ENCODE measurements at places on chromosomes 12 and 14.

GRCh38 chr12:122961531-122962329 lies 4.5 kb downstream of the ABCB9 start:
- DNase-seq: no peak
- H3K4me3 ChIP-seq: no peak overlapping the region
- peaks cover 2% of the 10 kb centered on the region for H3K36me3 ChIP-seq
- H3K4me1 ChIP-seq: peaks cover 8% of the 10 kb centered on the region

GRCh38 chr12:75481013-75481705 lies 604 bp downstream of the GLIPR1 start:
- DNase-seq: no peak
- H3K27ac ChIP-seq: peak overlapping the region; percentile 72
- H3K36me3 ChIP-seq: peaks cover 8% of the 10 kb centered on the region
- H3K27me3 ChIP-seq: no peaks in the 10 kb centered on the region
- H3K4me3 ChIP-seq: peak overlapping the region; percentile 51
- peaks cover 14% of the 10 kb centered on the region for H3K4me1 ChIP-seq

GRCh38 chr12:80188576-80188975 lies 89.2 kb downstream of the OTOGL start:
- no peak overlapping the region for H3K4me3 ChIP-seq
- no peaks in the 10 kb centered on the region for H3K36me3 ChIP-seq
- no peaks in the 10 kb centered on the region for H3K27me3 ChIP-seq
- no peak for DNase-seq
- H3K27ac ChIP-seq: no peak overlapping the region

DNA sequence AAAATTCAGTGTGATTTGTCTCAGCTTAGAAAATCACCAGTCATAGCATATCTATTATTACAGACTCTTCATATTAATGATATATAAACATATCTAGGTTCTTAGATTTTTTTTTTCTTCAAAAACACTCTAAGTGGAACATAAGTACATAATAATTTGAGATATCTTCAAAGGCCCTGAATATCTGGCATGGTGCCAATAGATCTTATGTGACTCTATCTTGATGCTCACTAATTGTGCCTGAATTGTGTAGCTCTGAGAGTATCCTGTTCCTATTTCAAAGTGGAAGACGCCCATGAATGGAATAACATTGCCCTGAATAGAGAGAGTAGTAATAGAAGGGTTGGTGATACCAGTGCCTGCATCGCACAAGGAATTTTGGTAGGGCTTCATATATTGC lies 1312.7 kb upstream of the USP15 start:
- H3K27ac ChIP-seq: no peak overlapping the region
- DNase-seq: no peak
- H3K27me3 ChIP-seq: no peaks in the 10 kb centered on the region
- no peaks in the 10 kb centered on the region for H3K4me1 ChIP-seq

GRCh38 chr12:104740668-104741067 lies 217.4 kb downstream of the SLC41A2 start:
- no peaks in the 10 kb centered on the region for H3K27me3 ChIP-seq
- DNase-seq: no peak
- H3K36me3 ChIP-seq: no peaks in the 10 kb centered on the region
- peak overlapping the region; percentile 19 for H3K27ac ChIP-seq
- H3K4me1 ChIP-seq: peaks cover 26% of the 10 kb centered on the region
- no peak overlapping the region for H3K4me3 ChIP-seq

- H3K4me3 ChIP-seq: no peak overlapping the region
- H3K36me3 ChIP-seq: no peaks in the 10 kb centered on the region
- peaks cover 8% of the 10 kb centered on the region for H3K4me1 ChIP-seq
Measured at GRCh38 chr14:99947695-99948094, 117.5 kb upstream of the EVL start.

DNA sequence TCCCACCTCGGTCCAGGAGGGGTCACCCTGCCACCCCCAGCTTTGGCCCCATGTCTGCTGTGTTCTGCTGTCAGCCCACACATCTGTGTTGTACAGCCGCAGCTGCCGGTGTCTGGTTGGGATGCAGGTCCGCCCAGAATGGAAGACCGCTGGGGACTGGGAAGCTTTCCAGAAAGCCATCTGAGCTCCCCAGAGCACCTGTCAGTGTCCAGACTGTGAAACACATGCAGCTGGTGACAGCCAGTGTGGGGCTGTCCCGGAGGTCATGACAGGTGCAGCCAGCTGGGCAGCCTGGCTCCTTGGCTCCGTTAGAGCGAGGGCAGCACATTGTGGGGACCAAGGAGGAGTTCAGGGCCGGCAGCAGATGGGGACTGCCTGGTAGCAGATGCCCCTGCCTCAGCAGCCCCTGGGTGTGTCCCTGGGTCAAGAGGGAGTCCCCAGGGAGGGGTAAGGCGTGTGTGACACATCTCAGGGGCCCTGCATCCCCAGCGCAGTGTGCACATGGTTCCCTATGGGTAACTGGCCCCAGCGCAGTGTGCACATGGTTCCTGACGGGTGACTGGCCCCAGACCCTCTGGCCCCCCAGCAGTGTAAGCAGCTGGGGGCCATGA lies 16.4 kb downstream of the CEP170B start:
- H3K4me3 ChIP-seq: no peak overlapping the region
- no peaks in the 10 kb centered on the region for H3K4me1 ChIP-seq
- DNase-seq: no peak
- H3K27me3 ChIP-seq: peaks cover 3% of the 10 kb centered on the region
- H3K36me3 ChIP-seq: no peaks in the 10 kb centered on the region

- H3K27ac ChIP-seq: no peak overlapping the region
- no peaks in the 10 kb centered on the region for H3K4me1 ChIP-seq
- H3K4me3 ChIP-seq: no peak overlapping the region
- no peaks in the 10 kb centered on the region for H3K36me3 ChIP-seq
Measured at GRCh38 chr14:104376202-104377140, 203.1 kb upstream of the C14orf180 start.

DNA sequence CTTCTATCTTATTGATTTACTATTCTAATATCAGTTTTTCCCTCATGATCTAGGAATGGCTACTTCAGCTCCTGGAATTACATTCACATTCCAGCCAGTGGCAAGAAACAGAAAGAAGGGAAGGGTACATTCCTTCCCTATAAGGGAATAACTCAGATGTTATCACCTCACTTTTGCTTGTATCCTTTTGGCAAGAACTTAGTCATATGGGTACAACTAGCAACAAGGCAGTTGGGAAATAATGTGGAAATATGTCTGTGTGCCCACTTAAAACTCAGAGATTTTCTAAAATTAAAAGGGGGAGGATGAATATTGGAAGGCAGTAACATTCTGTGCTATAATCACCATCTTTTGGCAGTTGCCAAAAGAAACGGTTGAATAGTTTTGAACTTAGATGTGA lies 85.6 kb downstream of the MSRB3 start:
- DNase-seq: no peak
- H3K27ac ChIP-seq: no peak overlapping the region
- no peaks in the 10 kb centered on the region for H3K4me1 ChIP-seq
- no peaks in the 10 kb centered on the region for H3K27me3 ChIP-seq

DNA sequence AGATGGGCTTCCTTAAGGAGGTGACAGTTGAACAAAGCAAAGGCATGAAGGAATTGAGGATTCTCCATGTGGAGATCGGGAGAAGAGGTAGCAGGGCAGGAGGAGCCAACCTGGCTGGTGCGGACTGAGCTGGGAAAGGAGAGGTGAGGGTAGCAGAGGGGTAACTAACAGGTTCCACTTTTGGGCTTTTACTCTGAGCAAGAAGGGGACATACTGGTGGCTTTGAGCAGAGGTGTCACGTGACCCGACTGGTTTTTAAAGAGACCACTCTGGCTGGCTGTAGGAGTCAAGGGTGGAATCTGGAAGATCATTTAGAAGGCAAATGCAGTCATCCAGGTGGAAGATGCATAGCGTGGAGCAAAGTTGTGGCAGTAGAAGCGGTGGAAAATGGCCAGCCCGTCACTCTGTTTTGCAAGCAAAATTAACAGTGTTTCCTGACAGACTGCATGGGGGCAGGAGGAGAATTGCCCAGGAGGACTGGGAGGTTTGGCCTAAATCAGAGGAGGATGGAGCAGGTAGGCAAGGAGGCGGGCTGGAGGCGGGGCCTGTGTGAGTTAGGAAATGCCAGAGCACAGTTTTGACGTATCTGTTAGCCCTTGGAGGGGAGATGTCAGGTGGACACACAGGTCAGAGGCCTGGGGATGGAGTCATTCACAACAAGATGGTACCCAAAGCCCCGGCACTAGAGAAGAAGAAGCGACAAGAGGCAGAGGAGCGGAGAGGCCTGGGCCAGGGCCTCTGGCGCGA lies 156.3 kb upstream of the FKBP4 start:
- peaks cover 28% of the 10 kb centered on the region for H3K4me1 ChIP-seq
- no peak for DNase-seq
- no peaks in the 10 kb centered on the region for H3K36me3 ChIP-seq
- H3K27ac ChIP-seq: no peak overlapping the region
- H3K4me3 ChIP-seq: no peak overlapping the region

DNA sequence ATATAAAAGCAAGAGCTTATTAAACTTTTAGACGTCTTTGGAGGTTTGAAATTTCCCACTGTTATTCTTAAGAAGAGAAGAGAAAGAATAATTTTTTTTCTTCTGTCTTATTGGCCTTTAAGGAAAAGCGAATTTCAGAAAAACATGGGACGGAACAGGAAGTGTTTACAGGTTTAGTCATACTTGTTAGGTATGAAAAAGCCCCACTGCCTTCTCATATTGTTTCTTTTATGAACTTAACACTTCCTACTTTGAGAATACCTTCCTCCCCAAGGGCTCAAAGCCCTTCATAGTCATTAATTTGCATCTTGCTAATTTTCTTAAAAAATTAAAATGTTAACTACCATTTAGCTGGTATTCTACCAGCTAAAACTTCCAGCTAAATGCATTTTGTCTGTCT lies 82.0 kb downstream of the ETV6 start:
- H3K36me3 ChIP-seq: no peaks in the 10 kb centered on the region
- no peak overlapping the region for H3K4me3 ChIP-seq
- H3K27me3 ChIP-seq: no peaks in the 10 kb centered on the region

GRCh38 chr12:54301428-54302048 lies 723 bp upstream of the NFE2 start:
- no peak for DNase-seq
- H3K27ac ChIP-seq: no peak overlapping the region
- no peaks in the 10 kb centered on the region for H3K36me3 ChIP-seq
- H3K4me3 ChIP-seq: no peak overlapping the region

DNA sequence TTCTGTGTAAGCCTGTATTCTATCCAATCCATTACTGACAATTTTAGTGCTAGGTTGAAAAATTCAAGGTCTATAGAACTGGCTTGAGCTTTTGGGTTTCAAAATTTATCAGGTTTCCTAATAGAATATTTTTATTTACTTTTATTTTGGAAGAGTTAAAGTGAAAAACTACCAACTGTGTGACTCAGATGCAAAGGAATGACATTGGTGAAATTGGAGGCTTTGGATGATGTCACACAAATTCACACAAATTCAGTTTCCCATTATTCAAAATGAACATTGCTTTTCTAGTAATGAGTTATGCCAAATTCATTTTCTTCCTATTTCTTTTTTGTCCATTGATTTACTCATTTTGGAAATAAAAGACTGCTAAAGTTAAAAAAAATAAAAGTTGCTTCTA lies 186.9 kb downstream of the ALX1 start:
- no peaks in the 10 kb centered on the region for H3K4me1 ChIP-seq
- H3K4me3 ChIP-seq: no peak overlapping the region
- H3K27ac ChIP-seq: no peak overlapping the region
- no peaks in the 10 kb centered on the region for H3K27me3 ChIP-seq
- DNase-seq: no peak

DNA sequence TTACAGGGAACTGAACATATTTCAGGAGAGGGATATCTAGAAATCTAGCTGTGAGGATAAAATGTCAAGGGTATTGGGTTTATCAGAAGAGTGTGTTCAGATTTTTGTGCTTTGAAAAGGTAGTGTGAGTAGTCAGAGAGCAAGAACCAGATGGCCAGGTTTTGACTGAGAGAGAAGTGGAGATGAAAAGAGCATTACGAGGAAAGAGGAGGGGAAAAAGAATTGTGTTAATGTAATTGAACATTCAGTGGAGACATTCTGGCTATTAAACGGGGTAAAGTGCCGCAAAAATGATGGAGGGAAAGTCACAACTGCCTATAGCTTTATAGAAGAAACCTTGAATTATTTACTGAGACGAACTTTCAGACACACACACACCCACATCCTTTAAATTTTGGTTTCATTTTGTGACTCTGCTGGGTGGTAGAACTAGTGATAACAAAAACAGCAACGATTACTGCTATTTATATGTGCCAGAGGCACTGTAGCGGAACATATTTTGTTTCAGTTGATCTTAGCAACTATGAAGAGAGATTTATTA lies 213.6 kb downstream of the ERC1 start:
- H3K36me3 ChIP-seq: no peaks in the 10 kb centered on the region
- no peaks in the 10 kb centered on the region for H3K27me3 ChIP-seq
- peak overlapping the region; percentile 62 for H3K27ac ChIP-seq
- DNase-seq: peak; percentile 18
- H3K4me1 ChIP-seq: peaks cover 6% of the 10 kb centered on the region
- H3K4me3 ChIP-seq: peak overlapping the region; percentile 43

DNA sequence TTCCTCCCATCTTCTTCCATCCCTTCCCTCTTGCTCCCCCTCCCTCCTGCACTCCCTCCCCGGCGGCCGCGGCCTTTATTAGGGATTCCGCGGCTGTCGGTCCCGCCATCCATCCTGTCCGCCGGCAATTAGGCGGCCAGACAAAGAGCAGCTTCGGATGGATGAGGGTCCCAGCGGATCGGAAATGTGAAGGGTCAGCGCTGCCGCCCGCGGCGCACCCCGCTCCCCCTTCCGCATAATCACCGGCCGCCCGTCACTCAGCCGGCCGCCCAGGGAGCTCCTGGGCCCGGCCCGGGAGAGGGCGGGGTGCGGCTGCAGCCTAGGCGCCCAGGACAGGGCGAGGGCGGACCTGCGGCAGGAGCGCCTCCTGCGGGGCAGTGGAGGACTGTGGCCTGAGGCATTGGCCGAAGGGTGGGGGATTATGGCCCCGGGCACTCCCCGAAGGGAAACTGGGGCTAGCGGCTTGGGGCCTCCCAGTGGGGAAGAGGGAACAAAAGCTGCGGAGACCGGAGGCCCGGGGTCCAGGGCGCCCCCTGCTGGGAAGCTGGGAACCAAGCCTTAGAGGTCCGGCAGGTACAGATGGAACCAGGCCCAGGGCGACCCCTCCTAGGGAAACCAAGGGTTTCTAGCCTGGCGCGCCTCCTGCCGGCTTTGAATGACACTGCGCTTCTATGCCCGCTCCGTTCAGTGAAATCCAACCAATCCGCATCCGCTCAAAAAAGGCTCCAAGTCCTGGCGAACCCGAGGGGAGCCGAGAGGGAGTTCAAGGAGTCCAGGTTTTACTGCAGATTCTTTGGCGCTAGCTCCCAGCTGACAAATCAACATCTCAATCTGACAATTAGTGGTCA lies 4.4 kb upstream of the DNAJC22 start:
- no peaks in the 10 kb centered on the region for H3K36me3 ChIP-seq
- H3K27me3 ChIP-seq: peaks cover 100% of the 10 kb centered on the region
- no peak overlapping the region for H3K27ac ChIP-seq
- no peak for DNase-seq

Measured in thymus (tissue), 14 donors.